ENCODE measurements at places on chromosomes 2 and 18. TPM values are rescaled to one million over a fixed set of nuclear protein-coding genes. Genes with fewer than 3 reads are reported as not detected.

DNA sequence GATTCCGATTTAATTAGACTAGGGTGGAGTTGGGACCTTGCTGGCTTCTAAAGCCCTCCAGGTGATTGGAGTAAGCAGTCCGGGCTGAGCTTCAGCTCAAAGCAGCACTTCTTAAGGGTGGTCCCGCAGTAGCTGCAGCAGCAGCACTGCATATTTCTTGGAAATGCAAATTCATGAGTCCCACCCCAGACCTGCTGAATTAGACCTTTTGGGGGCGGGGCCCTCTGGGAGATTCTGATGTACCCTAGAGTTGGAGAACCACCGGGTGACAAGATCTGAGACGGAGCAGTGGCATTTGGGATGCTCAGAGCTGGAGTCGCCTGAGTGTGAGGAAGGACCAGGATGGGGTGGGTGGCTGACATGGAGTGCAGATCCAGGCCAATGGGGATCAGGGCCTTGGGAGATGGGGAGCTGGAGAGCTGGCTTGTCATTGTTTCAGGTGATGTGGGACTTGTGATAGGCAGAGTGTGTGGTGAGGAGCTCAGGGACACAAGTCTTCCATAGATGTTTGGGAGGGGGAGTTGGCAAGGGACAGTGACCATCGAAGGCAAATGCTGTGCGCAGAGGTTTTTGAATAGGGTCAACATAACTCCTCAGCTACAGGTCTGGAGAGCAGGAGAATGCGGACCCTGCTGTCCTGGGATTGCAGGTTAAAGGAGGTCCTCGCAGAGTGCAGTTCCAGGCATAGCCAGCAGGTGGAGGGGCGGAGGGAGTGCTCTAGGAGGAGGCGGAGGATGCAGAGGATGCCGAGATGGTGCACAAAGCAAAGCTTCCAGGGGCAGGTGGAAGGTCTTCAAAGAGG, 130.9 kb upstream of the RAB12 start:
- no peak for DNase-seq

DNA sequence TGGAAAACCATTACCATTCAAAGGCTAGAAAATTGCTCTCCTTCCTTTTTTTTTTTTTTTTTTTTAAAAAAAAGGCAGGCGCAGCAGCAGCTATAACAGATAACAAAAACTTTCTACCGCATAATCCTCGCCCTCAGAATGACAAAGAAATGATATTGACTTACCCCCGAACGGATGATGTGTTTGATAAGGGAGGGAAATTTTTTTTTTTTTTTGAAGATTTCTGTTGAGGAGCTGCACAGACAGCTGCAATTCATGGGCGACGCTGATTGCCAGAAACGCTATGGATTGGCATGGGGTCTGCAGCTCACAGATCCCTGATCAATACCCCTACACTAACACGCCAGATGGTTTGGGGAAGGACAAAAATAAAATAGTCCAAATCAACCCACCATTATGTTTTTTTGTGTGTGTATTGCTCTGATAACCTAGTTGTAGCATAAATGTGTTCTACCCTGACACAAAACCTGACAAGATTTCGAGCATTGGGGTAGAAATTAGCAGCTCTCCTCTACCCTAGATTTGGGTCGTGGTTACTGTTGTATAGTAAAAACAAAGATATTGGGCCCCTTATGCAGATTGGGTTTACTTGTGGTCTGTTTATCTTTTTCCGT, 3.6 kb upstream of the ONECUT2 start:
- DNase-seq = no peak

- DNase-seq = no peak
Observed at GRCh38 chr2:169107645-169108044, 38.3 kb downstream of the DHRS9 start.

GRCh38 chr2:241412144-241412543, 56.1 kb downstream of the FARP2 start:
- no peak for DNase-seq

The FBLN7 gene
- total RNA-seq = 5.8 TPM

- DNase-seq = no peak
Observed at GRCh38 chr18:9066817-9067306, 35.6 kb upstream of the NDUFV2 start.

GRCh38 chr2:148876595-148877402, 1.8 kb downstream of the KIF5C start:
- no peak for DNase-seq

The INHBB gene
- 2.4 TPM for total RNA-seq

The RAPH1 gene
- 69.8 TPM for total RNA-seq

GRCh38 chr2:67842375-67842959, 220.3 kb downstream of the C1D start:
- DNase-seq = no peak

The CDH19 gene
- total RNA-seq = not detected

The MDH1B gene
- total RNA-seq = 0.12 TPM

DNA sequence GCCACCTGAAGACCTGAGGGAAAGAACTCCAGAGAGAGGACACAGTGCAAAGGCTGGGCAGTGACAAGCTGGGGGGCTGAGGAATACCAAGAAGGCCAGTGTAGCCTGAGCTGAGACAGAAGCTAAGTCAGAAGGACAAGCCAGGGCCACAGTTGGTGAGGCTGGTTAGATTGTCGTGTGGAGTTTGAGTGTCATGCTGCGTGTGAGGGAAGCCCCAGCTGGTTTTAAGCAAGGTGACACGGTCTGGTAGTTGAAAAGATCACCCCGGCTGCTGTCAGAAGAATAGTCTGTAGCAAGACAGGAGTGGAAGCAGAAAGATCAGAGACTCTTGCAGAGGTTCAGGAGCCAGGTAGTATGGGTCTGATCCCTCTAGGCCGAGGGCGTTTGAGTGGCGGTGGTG, 50.6 kb upstream of the RMDN2 start:
- no peak for DNase-seq

GRCh38 chr18:58535340-58536201, 93.3 kb downstream of the ALPK2 start:
- no peak for DNase-seq

DNA sequence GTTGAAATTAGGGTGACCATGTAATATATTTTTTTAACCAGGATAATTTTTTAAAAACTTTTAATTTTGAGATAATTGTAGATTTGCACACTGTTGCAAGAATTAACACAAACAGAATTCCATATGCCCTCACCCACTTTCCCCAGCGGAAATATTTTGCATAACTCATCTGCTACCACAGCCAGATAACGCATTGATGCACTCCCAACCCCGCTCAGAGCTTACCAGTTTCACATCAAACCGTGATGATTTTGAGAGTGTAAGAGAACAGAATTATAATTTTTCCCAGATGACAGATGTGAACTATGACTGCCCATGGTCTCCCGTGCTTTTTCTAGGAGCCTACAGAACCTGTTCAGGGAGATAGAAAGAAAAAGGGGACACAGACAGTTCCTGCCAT, 35.2 kb upstream of the LDLRAD4 start:
- DNase-seq = no peak

GRCh38 chr2:224024270-224024669, 14.8 kb downstream of the SERPINE2 start:
- DNase-seq = no peak

DNA sequence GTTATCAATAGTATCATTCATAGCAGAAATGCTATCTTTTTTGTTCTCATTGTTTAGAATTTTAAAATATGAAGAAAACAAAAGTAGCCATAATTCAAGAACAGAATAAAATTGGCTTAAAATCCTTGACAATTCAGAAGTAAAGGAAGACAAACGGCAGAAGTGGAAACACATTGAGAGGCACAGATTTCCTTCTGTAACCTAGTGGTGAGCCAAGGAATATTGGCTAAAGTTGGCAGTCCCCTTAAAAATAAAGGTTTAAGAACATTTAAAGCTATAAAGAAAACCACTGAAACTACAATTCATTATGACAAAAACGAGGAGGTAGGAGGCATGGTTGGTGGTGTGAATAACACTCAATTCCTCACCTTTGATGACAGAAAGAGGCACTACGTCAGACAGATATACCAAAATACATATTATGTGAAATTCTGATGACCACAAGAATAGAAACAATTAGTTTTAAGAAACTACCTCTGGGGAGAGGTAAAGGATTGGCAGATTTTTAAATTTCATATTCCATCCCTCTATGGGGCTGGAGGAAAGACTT, 42.3 kb downstream of the SFT2D3 start:
- DNase-seq = no peak

The TMEM200C gene
- total RNA-seq = 0.29 TPM

DNA sequence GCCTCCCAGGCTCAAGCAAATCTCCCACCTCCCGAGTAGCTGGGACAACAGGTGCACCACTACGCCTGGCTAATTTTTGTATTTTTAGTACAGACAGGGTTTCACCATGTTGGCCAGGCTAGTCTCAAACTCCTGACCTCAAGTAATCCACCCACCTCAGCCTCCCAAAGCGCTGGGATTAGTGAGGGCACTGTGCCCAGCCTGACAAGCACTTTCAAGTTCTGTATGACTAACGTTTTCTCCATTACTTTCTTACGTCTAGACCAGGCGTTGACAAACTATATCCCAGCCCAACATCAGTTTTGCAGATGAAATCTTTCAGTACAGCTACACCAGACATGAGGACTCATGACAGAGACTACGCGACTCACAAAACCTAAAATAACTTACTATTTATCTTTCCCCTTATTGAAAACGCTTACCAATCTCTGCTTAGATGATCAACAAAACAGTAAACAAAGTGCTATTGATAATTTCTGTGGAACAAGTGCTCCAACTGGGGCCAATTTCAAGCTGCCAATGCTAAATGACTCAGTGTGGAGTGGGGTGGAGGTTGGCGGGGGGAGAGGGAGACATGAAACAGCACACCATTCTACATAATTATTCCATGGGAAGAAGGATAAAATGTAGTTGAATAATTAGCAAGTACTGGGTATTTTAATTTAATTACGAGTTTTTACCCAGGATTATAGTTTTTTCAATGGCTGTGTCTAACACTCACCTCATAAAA, 59.1 kb downstream of the SAP130 start:
- DNase-seq = no peak

GRCh38 chr2:65754219-65754618, 321.8 kb upstream of the SPRED2 start:
- DNase-seq = no peak

The MEP1B gene
- total RNA-seq = not detected

- DNase-seq = no peak
Observed at GRCh38 chr2:157415591-157416101, 28.2 kb downstream of the CYTIP start.

- no peak for DNase-seq
Observed at GRCh38 chr18:42275949-42276730, 321.1 kb downstream of the PIK3C3 start.

DNA sequence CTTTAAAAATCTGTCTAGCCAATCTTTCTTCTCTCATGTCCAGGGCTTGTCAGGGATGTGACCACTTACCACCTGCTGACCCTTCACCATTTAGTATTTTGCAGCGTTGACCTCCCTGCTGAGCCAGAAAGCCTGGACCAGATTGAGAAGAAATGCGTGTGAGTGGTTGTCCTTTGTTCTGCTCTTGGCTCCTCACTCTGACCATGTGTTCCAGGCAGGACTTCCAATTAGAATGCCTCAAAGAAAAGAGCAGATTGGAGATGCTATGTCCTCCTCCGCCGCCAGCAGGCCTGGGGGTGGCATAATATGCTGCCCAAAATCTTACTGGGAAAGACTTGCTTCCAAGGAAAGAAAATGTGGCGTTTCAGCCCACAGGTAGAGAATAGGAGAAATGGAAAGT, 894.1 kb downstream of the SLC4A3 start:
- no peak for DNase-seq

The TEKT4 gene
- total RNA-seq = not detected

- DNase-seq = no peak
Observed at GRCh38 chr18:677145-677544, 19.7 kb downstream of the TYMS start.

DNA sequence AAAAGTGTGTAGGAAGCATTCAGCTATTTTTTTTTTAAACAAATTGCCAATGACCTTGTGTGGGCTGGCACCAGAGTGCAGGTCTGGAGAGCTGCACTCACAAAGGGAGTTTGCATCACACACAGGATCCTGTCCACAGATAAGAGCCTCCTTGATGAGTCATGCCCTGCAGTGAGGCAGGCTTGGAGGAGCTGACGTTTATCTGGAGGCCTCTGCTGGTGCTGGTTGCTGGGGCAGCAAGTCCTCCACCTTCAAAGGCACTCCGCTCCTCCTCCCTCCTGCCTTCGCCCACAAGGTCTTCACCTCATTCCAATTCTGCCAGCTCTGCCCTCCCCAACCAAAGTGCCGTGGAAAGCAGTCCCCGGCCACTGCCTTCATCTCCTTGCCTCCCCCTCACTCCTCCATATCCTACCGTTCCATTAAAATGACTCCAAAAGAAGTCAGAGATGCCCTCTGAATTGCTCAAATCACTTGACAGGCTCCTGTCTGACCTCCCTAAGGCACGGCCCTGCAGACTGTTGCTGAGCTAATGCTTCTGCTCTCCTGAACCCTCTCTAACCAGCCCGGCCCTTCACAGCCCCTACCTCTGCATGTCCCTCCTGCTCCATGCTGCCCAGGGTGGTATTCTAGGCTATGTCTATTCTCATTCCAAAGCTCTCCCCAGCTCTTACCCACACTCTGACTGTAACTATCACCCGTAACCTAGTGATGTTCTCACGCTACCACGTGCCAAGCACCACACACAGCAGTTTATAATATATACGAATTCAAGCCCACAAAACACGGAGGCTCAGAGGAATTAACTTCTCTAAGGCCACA, 30.9 kb downstream of the LONRF2 start:
- DNase-seq = peak; percentile 42

- DNase-seq = no peak
Observed at GRCh38 chr2:48312126-48312525, 217.8 kb upstream of the STON1 start.
